ENCODE measurements at places on chromosomes 1 and 21.

GRCh38 chr1:178500936-178501554 lies 4.3 kb upstream of the CLEC20A start:
- DNase-seq, result no peak

DNA sequence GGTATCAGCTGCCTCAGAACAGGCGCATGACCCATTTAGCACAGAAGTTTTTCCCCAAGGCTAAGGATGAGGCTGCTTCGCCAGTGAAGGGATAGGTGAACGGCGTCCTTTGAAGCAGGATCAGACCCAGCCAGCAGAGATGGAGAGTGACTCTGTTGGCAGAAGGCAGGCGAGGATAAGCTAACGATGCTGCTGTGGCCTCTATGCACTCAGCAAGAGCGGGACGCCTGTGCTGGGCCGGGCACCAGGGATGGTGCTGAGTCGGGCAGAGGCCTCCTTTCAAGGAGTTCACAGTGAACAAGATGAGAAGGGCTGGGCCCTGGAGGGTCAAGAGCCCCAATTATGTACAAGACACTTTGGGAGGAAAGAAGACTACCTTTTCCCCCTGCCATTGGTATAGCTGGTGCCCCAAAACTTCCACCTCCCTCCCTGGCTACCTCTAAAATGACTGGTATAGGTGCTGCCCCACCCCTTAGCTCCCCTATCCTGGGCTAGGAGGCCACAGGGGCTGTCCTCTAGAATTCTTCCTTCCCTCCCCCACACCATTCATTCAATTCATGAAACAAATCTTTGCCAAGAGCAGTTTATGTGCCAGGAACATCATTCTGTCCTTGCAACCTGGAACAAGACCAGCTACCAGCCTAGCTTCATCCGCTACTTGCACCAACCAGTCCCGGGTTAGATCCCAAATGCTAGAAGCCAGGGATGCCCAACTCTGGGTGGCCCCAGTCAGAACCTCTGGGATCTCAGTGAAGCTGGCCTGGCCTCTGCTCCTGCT lies 7.5 kb downstream of the XKR8 start:
- no peak for DNase-seq

DNA sequence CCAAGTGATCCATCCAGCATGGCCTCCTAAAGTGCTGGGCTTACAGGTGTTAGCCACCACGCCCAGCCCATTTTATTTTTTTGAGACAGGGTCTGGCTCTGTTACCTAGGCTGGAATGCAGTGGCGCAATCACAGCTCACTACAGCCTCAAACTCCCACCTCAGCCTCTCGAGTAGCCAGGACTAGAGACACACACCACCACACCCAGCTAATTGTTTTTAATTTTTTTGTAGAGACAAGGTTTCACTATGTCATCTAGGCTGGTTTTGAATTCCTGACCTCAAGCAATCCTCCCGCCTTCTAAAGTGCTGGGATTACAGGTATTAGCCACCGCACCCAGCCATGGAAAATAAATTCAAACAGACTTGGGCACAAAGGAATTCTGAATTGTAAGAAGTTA lies 31.9 kb downstream of the PUM1 start:
- no peak for DNase-seq

- no peak for DNase-seq
These were observed 53.6 kb downstream of the UBE2T start for GRCh38 chr1:202288177-202288576.

- DNase-seq, result no peak
These were observed 1.2 kb downstream of the LORICRIN start for GRCh38 chr1:153260585-153261280.

DNA sequence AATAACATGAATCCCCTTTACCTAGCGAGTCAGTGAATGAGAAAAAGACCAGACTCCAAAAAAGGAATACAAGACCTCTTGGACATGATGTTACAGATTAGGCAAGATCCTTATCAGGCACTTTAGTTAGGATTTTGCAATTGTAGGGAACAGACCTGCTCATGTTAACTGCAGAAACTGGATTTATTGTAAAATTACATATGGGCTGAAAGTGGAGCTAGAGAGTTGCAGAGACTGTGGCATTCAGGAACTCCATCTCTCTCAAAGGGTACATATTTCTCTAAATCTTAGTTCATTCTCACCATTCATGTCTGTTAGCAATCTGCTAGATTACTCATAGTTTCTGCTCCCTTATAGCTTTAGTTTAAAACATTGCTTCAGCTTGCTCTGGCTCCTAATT lies 142.2 kb downstream of the PAPPA2 start:
- DNase-seq, result no peak

DNA sequence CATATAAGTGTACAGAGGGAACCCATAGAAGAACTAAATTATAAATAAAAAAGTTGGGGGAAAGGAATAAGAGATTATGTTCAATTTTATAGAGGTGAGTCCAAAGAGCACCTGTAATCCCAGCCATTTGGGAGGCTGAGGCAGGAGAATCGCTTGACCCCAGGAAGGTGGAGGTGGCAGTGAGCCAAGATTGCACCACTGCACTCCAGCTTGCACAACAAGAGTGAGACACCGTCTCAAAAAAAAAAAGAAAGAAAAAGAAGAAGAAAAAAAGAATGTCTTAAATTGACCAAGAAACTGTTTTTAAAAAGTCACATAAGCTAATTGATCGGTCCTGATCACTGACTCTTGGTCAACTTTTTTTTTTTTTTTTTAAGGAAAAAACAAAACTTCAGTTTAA lies 19.1 kb upstream of the ATF3 start:
- no peak for DNase-seq

DNA sequence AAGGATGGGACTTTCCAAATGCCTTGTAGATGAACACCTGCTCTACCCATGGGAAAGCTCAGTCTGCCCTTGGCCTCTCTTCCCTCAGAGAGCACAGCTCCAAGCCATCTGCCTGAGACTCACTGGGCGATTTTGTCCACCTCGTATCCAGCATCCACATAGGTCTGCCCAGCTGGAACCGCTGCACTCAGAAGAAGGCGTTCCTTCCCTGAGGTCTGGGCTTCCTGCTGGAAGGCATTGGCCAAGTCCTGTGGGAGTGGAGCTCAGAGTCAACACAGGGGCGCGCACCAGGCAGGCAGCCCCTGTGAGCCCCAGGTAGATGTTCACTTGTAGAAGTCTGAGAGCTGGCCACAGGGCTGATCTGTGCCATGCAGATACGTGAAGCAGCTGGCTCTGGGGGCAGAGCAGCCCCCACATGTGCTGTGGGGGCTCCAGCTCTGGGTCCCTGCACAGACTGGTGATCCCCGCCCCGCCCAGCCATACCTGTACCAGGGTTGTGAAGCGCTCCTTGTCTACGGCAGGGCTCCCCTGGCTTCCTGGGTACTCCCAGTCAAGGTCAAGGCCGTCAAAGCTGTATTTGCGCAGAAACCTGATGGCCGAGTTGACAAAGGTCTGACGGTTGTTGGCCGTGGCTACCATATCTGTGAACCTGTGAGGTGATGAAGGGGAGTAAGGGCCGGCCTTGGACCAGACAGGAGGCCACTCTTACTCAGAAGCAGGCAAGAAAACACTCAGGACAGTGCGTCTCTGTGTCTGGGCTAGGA lies 6.3 kb downstream of the CHIT1 start:
- no peak for DNase-seq

DNA sequence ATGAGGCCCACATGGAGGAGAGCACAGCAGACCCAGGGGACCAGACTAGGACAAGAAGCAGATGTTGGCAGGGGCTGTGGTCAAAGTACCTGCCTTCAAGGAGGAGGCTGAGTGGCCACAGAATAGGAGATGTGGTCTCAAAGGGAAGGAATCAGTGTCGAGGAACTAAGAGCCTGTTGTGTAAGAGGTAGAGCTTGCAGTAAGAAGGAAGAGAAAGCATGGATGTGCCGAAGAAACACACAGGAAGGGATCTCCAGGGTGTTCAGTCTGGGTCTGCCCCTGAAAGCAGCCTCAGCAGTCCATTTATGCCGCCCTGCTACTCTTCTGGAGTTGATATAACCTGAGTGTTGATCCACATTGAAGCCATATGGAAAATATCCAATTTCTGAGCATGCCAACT lies 83.9 kb downstream of the NID1 start:
- DNase-seq, result no peak

Measured in GOT3 (cell line).